ENCODE measurements at places on chromosomes 13 and 19.
A peak's percentile ranks its signal among the peaks of the same experiment; 100 is the strongest.

- DNase-seq: no peak
These were observed 1.2 kb upstream of the ARID3A start for GRCh38 chr19:924553-925086.

DNA sequence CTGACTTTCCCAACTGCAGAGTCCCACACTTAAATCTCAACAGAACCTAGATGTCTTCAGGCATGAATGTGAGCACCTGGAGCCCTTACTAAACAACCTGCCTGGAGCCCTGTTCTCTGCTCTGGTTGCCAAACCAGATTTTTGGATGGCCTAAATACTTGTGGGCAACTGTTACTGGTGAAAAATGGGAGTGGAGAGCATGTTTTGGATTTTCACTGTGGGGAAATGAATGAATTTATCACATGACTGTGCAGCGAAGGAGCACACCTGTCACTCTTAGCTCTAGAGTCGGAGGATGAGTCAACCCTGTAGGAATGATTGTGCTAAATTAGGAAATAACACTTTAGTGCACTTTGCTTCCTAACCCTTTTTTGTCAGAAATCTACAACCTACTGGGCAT lies 30.3 kb downstream of the SHISA2 start:
- DNase-seq: no peak

GRCh38 chr19:53254411-53255341 lies at the start of gene ZNF677:
Gene ZNF677, minus strand, starts transcription at chr19:53254873. Its CDS starts 3,323 bp downstream, at chr19:53251550.
- no peak for DNase-seq

DNA sequence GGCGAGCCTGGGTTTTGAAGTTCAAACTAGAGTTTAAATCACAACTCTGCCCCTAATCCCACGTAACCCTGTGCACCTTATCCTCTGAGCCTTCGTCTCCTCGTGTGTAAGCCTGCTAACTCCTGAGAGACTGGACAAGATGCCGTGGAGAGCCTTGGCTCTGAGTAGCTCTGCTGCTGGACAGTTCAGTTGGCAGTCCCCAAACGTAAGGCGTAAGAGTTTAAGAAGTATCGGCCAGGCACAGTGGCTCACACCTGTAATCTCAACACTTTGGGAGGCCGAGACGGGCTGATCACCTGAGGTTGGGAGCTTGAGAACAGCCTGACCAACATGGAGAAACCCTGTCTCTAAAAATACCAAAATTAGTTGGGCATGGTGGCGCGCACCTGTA lies 4.7 kb upstream of the CD79A start:
- no peak for DNase-seq

DNA sequence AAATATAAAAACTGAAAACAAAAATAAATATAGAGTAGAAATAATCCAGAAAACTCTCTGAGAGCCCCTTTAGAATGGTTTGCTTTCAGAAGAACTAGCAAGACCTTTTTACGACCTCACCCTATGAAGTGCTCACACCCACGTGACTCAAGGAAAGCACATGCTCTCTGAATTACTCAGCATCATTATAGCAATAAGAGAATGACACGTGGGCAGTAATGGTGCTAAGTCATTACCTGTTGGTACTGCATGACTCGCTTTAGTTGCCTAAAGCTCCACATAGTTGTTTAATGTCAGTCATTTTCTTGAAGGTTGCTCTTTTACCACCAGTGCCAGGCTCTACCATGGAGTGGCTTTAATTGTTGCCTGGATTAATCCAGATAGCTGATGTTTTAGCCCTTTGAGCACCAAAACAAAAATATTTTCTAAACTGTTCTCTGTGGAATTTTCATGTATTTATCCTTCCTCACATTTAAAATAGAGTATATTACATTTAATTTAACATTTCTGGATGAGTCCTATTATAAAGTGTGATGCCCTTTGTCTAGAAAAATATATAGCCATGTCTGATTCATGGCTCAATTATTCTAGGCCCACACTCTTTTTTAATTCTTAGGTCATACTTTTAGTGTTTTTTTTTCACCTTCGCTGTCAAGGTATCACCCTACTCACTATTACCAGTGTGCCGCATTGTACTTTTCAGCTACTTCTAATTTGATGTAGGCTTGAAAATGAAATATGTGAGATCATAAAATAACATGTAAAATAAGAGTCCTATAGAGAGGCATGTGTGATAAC lies 56.8 kb downstream of the THSD1 start:
- no peak for DNase-seq

- DNase-seq: no peak
These were observed 283.1 kb downstream of the DCT start for GRCh38 chr13:94196413-94196812.

GRCh38 chr13:73938372-73939070 lies 195.7 kb downstream of the KLF12 start:
- no peak for DNase-seq

DNA sequence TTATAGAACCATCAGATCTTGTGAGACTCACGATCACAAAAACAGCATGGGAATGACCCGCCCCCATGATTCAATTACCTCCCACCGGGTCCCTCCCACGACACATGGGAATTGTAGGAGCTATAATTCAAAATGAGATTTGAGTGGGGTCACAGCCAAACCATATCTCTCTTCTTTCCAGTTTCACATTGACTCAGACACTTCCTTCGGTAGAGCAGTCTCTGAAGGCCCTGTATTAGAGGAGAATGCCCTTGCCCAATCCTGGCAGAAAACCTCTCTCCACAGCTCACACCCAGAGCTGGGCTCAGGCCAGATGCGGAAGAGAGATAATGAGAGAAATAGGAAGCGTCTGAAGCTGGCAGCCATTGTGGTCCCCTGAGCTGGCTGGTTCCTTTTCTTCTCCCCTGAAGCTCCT lies 72.4 kb upstream of the CLDN10 start:
- DNase-seq: peak; percentile 89

GRCh38 chr19:48639483-48640375 lies 2.5 kb upstream of the DBP start:
- no peak for DNase-seq

DNA sequence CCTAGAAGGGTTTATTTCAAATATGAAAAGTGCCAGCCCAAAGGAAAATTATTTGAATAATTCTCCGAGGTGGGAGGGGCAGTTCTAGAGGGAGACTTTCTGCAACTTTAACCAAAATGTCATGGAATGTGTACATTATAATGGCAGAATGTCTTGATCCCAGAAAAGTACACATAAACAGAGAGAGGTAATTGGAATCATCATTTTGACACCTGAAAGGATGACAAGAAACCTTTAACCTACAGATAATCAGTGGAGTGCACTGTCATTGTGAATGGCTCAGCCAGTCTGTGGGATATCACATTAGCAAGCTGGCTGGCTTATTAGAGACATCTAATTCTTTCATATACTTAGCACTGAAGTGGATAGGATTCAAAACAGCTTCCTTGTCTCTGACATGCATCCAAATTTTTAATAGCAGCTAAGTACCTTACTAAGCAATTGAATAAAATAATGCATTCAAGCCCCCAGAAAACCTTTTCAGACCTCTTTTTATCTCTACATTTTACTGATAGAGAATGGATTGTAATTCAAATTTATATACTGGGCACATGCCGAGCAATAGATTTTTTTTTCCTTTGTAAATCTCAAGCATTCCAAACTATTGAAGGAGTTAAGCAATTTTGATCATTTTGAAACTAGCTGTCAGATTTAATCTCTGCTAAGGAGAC lies 468.6 kb downstream of the COG6 start:
- no peak for DNase-seq

DNA sequence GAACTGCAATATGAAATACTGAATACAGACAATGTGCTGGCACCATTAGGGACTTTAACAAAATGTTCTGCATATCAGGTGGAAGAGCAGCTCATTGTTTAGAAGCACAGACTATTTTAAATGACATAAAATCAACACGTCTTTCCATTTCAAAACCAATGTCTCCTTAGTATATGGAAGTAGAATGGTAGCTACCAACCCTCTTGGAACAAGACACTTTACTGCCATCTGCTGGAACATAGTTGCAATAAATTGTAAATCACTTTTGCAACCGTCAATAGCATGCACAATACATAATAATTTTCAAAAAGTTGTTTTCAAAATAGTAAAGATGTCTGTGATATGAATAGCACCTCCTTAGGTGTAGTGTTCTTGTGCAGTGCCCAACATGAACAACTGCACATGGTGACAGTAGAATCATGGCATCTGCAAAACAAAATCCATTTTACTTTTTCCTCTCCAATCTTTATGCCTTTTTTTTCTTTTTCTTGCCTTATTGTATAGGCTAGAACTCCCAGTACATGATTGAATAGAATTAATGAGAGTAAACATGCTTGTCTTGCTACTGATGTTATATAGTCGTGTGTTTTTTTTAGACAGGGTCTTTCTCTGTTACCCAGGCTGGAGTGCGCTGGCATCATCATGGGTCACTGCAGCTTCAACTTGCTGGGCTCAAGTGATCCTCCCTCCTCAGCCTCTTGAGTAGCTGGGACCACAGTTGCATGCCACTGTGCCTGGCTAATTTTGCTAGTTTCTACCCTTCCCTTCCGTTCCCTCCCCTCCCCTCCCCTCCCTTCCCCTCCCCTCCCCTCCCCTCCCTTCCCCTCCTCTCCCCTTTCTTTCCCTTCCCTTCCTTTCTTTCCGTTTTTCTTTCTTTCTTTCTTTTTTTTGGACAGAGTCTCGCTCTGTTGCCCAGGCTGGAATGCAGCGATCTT lies 7.8 kb upstream of the LYPD5 start:
- no peak for DNase-seq

GRCh38 chr13:74077375-74077774 lies 56.8 kb downstream of the KLF12 start:
- DNase-seq: no peak

DNA sequence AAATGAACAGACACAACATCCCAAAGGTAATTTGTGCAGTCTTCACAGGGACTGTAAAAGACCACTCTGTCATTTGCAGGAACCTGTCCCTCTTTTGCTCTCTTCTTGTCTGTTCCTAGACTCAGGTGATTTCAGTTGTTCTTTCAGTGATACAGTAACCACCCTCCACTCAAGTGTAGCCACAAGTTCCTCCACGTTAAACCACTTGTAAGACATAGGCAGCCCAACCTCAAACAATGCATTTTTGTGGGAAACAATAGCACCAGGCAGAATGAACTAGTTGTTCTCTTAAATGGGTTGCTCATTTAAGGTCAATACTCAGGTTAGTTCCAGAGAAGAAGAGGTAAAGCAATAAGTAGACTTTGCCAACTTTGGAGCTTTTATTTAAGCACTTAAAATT lies 359.4 kb downstream of the MZT1 start:
- DNase-seq: no peak
